ENCODE measurements at places on chromosomes 2 and 18. TPM values are rescaled to one million over a fixed set of nuclear protein-coding genes. Genes with fewer than 3 reads are reported as not detected.

DNA sequence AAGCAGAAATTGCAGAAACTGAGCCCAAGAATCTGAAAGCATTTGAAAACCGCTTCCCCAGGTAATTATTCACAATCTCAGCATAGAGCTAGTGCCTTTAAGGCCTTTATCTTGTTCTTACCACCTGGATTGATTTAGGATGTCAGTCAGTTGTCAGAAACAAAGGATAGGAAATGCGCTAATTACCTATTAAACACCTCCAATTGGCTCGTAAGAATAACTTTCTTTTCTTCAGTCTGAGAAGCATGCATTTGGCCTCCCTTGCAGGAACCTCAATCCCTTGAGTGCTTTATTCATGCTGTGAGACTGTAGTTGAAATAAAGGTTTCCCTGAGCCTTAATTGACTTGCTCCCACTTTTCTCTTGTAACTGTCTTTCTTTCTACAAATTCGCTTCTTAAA lies 400.3 kb upstream of the LRATD1 start:
- no peaks in the 10 kb centered on the region for H3K36me3 ChIP-seq
- no peaks in the 10 kb centered on the region for H3K4me1 ChIP-seq
- no peak for DNase-seq
- no peak overlapping the region for H3K27ac ChIP-seq

- no peaks in the 10 kb centered on the region for H3K4me1 ChIP-seq
- H3K4me3 ChIP-seq, result no peak overlapping the region
- H3K36me3 ChIP-seq, result peaks cover 2% of the 10 kb centered on the region
- no peak overlapping the region for H3K27ac ChIP-seq
Observed at GRCh38 chr2:1300284-1300683, 113.0 kb upstream of the TPO start.

DNA sequence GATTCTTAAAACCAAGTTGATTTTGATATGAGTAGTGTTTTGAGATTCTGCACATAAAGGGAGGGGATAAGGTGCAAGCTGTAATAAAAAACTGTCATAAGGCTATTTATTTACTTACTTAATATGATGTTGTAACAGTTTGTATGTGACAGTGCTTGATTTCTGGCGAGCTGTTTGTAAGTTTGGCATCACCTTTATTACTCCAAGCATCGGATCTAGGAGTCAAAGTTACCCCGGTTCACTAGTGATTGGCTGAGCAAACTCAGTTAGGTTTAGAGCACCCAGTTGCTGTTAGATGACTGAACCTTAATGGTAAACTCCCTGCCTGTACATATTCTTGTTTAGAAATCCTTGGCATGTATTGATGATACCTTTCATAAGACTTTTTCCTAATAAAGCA lies 16.1 kb downstream of the ZCCHC2 start:
- no peak overlapping the region for H3K4me3 ChIP-seq
- H3K36me3 ChIP-seq, result peaks cover 44% of the 10 kb centered on the region
- H3K27ac ChIP-seq, result no peak overlapping the region

GRCh38 chr2:169360984-169361705 lies 1.2 kb downstream of the LRP2 start:
- peaks cover 46% of the 10 kb centered on the region for H3K27me3 ChIP-seq
- H3K27ac ChIP-seq, result no peak overlapping the region
- DNase-seq, result no peak
- peak overlapping the region; percentile 70 for H3K4me3 ChIP-seq
- H3K4me1 ChIP-seq, result peaks cover 36% of the 10 kb centered on the region

GRCh38 chr2:236273126-236273525 lies 8.9 kb upstream of the ASB18 start:
- no peak overlapping the region for H3K27ac ChIP-seq
- no peaks in the 10 kb centered on the region for H3K4me1 ChIP-seq
- no peak overlapping the region for H3K4me3 ChIP-seq
- no peak for DNase-seq
- no peaks in the 10 kb centered on the region for H3K36me3 ChIP-seq
- H3K27me3 ChIP-seq, result peaks cover 33% of the 10 kb centered on the region

DNA sequence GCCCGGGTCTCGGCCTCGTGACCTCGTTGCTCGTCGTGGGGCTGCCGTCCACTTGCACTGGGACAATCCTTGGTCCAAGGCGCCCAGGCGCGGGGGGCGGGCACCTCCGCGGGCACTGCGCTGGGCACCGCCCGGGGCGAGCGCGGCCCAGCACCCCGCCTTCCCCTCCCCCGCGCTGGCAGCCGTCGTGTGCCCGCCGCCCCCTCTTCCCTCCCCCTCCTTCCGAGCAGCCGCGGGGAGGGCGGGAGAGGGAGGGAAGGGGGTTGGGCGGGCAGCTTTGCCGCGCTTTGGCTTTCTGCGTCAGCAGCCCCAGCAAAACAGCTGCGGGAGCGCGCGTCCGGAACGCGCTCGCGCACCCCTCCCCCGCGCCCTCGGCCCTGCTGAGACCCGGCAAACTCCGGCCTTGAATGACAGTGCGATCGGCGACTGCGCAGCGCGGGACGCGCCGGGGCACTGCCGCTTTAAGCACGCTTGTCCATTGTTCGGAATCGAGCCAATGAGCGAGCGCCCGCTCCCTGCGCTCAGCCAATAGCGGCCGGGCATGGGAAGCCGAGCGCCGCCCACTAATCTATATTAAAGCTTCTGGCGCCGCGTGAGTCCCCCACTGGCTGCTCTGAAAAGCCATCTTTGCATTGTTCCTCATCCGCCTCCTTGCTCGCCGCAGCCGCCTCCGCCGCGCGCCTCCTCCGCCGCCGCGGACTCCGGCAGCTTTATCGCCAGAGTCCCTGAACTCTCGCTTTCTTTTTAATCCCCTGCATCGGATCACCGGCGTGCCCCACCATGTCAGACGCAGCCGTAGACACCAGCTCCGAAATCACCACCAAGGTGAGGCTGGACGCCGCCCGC lies at the start of gene PTMA:
Gene PTMA (plus strand): TSS at position 599 of the 846 bp plus-strand sequence. CDS start 182 bp downstream, at position 781.
- peak within 1 kb of the TSS; percentile 100 for H3K4me3 ChIP-seq
- peak within 1 kb of the TSS; percentile 100 for H3K27ac ChIP-seq
- no peaks in the 10 kb centered on the region for H3K27me3 ChIP-seq
- peaks cover 6% of the 10 kb centered on the region for H3K36me3 ChIP-seq
- H3K4me1 ChIP-seq, result peaks cover 21% of the 10 kb centered on the region
- peak; percentile 100 for DNase-seq

- H3K4me3 ChIP-seq, result peak overlapping the region; percentile 64
- H3K27me3 ChIP-seq, result no peaks in the 10 kb centered on the region
- H3K36me3 ChIP-seq, result no peaks in the 10 kb centered on the region
- H3K27ac ChIP-seq, result peak overlapping the region; percentile 74
Observed at GRCh38 chr18:24000613-24001490, 13.7 kb upstream of the TTC39C start.

The FIGN gene
- not detected for total RNA-seq

The ZBTB7C gene
- not detected for total RNA-seq

GRCh38 chr2:106284255-106284654 lies 90.2 kb upstream of the UXS1 start:
- H3K4me3 ChIP-seq, result no peak overlapping the region
- H3K27me3 ChIP-seq, result peaks cover 1% of the 10 kb centered on the region
- H3K4me1 ChIP-seq, result no peaks in the 10 kb centered on the region
- H3K36me3 ChIP-seq, result no peaks in the 10 kb centered on the region
- H3K27ac ChIP-seq, result no peak overlapping the region
- DNase-seq, result no peak

The HPCAL1 gene
- total RNA-seq, result 84.9 TPM

The VWA3B gene
- not detected for total RNA-seq

DNA sequence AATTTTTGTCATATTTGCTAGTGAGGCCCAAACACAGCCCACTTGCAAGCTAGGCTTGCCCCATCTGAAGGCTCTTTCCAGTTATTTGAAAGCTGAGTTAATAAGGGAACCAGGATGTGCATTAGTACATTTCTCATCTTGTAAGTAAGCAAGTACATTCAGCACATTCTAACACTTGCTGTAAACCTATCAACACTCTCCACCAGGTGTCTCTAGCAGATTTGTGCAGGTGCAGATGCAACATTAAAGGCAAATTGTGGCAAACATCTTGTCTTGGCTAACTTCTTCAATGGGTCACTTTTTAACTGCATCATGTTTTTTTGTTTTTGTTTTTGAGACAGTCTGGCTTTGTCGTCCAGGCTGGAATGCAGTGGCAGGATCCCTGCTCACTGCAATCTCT lies 25.3 kb upstream of the MFSD6 start:
- H3K4me3 ChIP-seq, result no peak overlapping the region
- H3K27me3 ChIP-seq, result no peaks in the 10 kb centered on the region
- no peaks in the 10 kb centered on the region for H3K36me3 ChIP-seq
- H3K27ac ChIP-seq, result no peak overlapping the region
- H3K4me1 ChIP-seq, result no peaks in the 10 kb centered on the region
- peak; percentile 62 for DNase-seq

- H3K4me1 ChIP-seq, result peaks cover 12% of the 10 kb centered on the region
- no peak for DNase-seq
- H3K36me3 ChIP-seq, result peaks cover 78% of the 10 kb centered on the region
- H3K27me3 ChIP-seq, result no peaks in the 10 kb centered on the region
- H3K4me3 ChIP-seq, result no peak overlapping the region
Observed at GRCh38 chr2:75655861-75656260, 9.3 kb downstream of the MRPL19 start.

Measured in naive thymus-derived CD8-positive, alpha-beta T cell (primary cell).